ENCODE measurements at places on chromosomes 13 and 19.

DNA sequence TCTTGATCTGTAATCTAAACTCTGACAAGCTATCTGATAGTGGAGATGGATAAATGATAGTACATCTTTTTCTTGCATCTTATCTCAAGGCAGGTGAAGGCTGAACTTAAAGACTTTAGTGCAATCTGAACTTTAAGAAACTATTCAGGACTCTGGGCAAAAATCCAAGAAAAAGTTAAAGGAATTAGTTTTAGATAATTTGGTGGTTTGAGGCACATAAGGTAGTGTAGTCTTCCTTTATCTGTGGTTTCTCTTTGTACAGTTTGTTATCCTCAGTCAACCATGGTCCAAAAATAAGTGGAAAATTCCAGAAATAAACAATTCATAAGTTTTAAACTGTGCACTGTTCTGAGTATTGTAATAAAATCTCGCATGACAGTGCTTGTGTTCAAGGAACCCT lies 172.9 kb downstream of the UGGT2 start:
- DNase-seq, result no peak

GRCh38 chr19:28436320-28436719 lies 776.6 kb downstream of the UQCRFS1 start:
- DNase-seq, result peak; percentile 21

GRCh38 chr13:49864509-49864908 lies 71.6 kb downstream of the SPRYD7 start:
- DNase-seq, result no peak

DNA sequence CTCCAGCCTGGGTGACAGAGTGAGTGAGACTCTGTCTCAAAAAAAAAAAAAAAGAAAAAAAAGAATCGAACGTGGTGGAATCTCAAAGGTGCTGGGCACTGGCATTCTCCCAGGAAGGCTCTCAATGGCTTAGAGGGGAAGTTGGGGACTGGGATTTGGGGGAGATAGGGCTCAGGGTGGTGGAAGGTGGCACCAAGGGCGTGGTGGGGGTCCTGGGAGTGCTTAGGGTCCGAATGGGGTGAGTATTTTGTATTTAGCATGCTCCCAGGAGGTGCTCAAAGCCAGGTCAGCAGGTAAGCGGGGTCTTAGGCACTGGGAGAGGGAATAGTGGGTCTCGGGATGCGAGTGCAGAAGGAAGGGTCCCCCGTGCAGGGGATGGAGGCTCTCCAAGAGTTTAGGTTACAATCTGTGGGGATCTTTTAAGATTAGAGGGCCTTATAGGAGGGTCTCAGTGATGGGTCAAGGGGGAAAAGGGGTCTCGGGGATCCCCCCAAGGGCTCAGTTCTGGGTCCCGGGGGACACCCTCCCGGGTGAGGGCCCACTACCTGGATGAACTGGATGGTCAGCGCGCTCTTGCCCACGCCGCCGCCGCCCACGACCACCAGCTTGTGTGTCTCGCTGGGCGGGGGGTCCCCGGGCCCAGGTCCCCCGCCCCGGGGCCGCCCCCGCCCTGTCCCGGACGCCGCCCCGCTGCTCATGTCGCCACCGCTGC lies 386 bp downstream of the RRAS start:
- peak; percentile 19 for DNase-seq

GRCh38 chr13:62167650-62168172 lies 752.1 kb upstream of the PCDH20 start:
- DNase-seq, result no peak

DNA sequence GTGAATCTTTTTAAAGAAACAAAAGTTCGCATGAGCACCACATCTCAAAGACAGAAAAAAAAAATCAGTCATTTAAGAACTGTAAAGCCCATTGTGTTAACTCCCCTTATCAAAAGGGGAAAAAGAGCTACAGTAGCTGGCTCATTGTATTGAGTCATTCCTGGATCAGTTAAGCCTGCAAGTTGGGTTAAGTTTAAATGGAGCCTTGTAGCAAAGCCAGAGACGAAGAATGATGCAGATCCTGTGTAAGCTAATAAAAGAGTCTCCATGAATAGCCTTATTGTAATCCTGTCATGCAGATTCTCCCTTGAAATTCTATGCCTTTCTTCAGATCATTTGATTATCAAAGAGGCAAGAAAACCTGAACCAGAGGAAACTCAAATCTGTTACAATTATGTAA lies 83.8 kb downstream of the CRYL1 start:
- DNase-seq, result no peak

DNA sequence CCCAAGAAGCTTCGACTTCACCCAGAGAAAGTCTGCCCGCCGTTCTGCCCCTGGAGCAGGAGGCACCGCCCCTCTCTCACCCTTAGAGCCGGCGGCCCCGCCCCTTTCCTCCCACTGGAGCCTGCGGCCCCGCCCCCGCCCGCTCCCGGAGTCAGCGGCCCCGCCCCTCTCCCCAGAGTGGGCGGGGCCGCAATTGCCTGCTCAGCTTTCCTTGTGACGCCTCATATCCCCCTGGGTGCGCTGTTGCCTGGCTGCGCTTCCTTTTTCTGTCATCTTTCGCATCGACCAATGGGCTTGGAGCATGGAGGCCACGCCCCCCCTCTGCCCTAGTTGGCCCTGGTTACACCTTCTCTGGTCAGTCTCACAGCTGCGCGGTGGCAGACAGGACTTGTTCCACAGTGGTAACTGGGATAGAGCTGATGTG lies 38.2 kb upstream of the ZNF492 start:
- DNase-seq, result no peak

- DNase-seq, result no peak
Observed at GRCh38 chr13:95387733-95388207, 86.5 kb upstream of the ABCC4 start.

GRCh38 chr13:96946709-96947311 lies 47.5 kb downstream of the OXGR1 start:
- DNase-seq, result no peak

- no peak for DNase-seq
Observed at GRCh38 chr13:20824762-20825476, 51.2 kb upstream of the EEF1AKMT1 start.

DNA sequence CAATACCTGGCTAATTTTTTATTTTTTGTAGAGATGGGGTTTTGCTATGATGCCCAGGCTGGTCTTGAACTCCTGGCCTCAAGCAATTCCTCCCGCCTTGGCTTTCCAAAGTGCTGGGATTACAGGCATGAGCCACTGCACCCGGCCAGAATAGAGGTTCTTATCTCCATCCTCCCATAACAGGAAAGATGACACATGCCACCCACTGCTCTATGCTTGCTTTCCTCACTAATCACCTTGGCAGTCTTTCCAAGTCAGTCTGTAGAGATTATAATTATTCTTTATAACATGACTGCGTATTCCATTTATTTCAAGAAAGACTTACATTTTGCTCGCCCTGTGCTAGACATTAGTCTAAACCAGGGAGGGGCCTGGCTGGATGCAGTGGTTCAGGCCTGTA lies 6.7 kb downstream of the VAV1 start:
- no peak for DNase-seq

- no peak for DNase-seq
Observed at GRCh38 chr13:48493851-48494250, 39.0 kb downstream of the RCBTB2 start.

DNA sequence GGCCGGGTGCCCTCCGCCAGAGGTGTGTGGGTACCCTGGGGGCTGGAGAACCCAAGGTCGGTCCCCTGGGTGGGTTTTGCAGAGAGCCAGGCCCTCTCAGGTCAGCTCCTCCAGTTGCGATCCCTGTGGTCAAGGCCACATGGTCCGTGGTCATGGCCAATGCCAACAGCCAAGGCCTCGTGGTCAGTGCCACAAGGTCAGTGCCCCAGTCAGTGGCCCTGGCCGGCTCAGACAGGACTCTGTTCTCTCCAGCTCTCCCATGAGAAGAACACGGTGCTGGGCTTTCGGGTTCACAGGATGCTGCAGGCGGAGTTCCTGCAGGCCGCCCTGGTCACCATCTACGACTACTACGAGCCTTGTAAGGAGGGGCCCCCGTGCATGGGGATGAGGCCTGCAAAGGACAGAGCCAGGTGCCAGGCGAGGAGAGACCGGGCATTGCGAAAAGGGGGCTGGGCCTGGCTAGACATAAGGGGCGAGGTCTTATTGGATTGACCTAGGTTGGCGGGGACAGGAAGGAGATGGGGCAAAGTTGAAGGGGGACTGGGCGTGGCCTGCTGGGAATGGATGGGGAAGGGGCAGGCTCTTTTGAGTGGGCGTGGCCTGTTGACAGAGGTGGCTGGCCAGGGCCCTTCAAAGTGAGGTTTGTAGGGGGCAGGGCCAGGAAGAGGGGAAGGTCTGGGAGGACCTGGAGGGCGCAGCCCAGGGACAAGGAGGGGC lies 15.2 kb upstream of the SHFL start:
- no peak for DNase-seq

- DNase-seq, result no peak
Observed at GRCh38 chr13:43031881-43032280, 8.5 kb downstream of the DNAJC15 start.

DNA sequence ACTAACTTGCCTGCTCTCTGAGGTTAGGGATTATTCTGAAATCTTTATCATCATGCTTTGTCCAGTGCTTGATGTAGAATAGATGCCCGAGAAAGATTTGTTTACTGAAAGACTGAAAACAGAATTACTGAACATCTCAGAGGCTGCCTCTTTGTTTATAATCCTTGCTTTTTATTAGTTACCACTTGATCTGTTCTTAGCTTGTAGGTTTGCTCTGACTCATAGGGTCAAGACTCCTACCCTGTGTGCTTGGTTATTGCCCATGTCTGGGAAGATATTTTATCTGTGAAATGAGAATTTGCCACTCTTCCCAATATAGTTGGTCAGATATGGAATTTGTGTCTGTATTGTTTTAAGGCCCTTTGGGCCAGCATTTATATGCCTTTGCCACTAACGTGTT lies 675.3 kb downstream of the DIAPH3 start:
- no peak for DNase-seq

- DNase-seq, result no peak
Observed at GRCh38 chr13:54486421-54487166, 1458.0 kb downstream of the OLFM4 start.

- no peak for DNase-seq
Observed at GRCh38 chr13:38707460-38707859, 20.6 kb downstream of the FREM2 start.

GRCh38 chr19:33143897-33144405 lies 12.0 kb downstream of the WDR88 start:
- DNase-seq, result peak; percentile 72

- no peak for DNase-seq
Observed at GRCh38 chr19:7101498-7102253, 32.2 kb downstream of the ZNF557 start.

- no peak for DNase-seq
Observed at GRCh38 chr13:91776611-91777193, 378.3 kb downstream of the GPC5 start.

GRCh38 chr13:34967851-34968562 lies 25.9 kb downstream of the NBEA start:
- no peak for DNase-seq

DNA sequence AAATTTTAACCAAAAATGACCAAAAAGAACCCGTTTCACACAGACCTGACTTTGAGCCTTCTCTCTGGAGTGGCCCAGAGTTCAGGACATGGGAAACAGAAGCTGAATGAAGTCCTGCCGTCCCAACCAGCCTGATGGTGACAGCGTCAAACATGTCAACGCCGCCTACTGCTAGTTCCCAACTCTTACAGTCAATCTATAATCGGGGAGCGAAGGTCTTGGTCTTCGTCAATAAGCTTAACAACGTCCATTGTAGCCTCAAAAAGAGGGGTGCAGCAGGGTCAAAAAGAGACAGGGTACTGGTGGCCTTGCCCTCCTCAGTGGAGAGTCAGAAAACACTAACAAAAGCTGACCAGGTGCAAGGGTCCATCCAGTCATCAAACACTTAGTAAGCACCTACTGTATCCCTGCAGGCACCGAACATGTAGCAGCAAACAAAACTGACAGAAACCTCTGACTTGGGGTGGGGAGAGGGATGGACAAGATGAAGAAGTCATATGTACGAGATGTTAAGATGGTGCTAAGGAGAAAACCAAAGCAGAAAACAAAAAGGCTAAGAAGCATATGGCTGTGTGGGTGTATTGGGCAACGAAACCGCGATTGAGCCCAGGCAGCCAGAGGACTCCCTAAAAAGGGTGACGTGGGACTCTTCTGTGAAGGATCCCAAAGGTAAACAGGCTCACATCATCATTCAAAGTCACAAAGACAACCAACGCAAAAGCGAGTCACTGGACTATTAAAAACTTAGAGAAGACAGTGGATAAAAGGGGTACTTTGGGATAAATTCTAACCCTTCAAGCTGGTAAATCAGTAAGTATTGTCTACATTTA lies 12.0 kb downstream of the MLLT1 start:
- peak; percentile 23 for DNase-seq

DNA sequence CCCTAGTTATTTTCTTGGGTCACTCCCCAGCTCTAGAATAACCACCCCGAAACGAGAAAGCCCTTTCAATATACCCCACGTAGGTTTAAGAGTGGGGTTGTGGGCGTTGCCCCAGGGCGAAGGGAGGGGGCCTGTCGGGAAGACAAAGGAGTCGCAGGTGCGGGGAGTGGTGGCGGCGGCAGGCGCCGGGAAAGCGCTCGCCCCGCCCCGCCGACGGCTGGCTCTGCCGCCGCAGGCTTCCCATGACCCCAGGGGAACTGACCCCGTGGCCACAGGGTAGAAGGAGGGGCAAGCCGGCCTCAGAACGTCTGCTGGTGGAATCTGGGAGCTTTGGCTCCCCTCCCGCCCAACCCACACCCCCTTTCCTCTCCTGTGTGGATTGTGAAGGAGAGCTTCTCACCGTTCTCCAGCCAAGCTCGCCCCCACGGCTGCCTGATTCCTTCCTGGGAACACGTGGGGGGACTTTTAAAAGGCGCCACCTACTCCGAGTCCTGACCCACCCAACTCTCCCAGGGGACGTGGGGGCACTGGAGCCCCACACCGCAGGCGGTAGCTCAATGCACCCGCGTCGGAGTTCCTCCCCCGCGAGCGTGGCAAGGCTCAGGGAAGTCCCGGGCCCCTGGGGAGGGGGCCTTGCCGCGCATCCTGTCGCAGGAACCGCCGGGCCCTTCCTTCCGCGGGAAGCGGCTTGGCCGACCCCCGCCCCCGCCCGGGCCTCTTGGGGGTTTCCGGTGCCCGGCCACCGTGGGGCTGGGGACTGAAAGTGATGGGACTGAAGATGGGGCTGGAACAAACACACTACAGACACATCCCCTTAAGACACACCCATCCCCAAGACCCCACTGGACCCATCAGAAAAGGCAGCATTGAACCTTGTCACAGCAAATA lies 5.5 kb downstream of the IER2 start:
- DNase-seq, result peak; percentile 47

Measured in G401 (cell line).